ENCODE measurements at places on chromosomes 3 and 15.

DNA sequence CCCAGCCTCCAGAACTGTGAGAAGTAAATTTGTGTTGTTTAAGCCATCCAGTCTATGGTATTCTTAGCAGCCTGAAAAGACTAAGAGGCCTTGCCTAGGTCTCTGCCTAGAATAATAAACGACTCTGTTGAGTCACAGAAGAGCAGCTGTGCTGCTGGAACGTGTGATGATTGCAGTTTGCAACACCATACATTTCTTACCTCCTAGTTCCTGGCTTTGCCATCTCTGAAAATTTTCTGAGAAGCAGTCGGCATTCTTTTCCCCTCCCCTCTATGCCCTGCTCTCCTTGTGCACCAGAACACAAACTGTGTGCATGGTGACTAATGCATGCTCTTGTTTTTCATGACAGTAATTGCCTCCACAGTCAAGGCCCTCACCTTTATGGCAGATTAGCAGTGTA, 301.3 kb downstream of the IL20RB start:
- no peak for DNase-seq

DNA sequence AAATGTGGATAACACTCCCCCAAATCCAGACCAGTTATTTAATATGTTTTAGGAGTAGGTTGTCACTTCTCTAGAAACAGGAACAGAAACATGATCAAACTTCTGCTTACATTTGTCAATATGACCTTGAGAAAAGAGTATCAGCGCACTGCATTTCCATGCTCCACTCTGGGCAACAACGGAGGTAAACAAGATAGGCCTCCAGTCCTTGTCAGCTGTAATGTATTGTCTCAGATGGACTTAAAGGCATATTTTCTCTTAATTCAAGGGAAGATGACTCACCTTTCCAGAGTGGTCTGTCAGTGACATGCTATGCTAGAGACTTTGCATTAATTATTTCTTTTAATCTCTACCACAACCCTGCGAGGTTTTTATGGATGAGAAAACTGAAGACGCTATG, 51.6 kb upstream of the TCF12 start:
- DNase-seq: no peak

DNA sequence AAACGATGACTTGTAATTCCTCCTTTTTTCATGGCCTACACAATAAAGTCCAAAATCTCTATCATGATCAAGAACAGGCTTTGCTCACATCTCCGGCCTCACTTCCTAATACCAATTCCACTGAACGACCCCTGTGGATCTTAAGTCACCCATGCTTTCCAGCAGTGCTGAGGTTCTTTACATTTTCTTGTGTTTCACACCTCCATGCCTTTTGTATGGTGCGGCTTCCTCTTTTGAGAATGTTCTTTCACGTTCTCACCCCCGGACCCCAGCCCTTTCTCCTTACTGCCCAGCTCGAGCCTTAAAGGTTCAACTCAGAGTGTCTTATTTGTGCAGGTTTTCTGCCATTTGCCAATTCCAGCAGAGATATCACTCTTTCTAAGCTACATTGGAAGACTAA, 70.1 kb downstream of the CSNK1G1 start:
- no peak for DNase-seq

- DNase-seq: no peak
These were observed 168.1 kb downstream of the XXYLT1 start for GRCh38 chr3:195102609-195103467.

DNA sequence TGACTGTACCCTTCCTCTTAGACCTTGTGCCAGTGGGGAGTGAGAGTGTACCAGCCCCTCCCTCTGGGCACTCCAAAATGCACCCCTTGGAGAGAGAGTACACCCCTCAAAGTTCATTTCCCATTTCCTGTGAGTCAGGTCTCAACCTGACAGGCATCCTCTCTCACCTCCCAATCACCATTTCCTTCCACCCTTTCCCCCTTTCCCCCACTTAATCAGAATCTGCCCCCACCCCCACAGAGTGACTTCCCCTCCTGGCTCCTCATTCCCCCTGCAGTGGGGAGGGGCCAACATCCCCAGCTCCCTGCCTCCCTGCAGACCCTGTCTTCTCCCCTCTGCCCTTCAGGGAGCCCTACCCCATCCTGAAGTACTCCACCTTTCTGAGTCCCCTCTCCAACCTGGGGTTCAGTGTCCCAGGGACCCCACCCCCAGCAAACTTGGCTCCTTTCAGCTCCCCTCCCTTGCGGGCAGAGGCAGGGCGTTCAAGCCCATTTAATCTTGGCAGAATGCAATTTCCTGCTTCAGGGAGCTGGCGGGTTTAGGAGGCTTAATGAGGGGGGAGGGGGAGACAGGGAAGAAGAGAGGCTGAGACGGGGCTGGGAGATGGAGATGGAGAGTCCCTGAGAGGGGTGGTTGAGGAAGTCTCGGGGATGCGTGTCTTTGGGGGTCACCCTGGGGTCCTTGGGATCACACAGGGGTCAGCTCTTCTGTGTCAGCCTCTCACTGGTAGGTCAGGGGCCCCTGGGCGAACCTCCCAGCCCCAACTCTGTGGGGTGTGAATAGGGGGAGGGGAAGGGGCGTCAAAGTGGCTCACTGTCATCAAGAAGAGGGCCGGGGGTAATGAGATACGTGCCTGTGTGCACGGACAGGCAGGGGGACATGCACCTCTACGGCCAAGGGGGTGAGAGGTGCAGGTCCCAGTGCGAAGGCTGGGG, 16.6 kb upstream of the SEMA3F start:
- no peak for DNase-seq

- no peak for DNase-seq
These were observed 42.1 kb downstream of the ZBTB38 start for GRCh38 chr3:141410408-141410807.

DNA sequence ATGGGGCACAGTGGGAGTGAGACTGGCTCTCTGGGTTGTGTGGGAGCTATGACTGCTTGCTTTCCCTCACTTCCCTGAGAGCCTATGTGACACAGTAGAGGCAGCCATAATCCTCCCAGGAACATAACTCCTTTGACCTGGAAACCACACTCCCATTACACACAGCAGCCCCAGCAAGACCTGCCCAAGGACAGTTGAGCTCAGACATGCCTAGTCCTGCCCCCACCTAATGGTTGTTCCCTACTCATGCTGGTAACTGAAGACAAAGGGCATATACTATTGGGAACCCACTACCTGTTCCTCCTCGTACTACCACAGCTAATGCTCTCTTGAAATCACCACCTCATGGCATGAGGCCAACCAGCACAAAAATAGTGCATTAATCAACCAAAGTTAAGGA, 550.4 kb upstream of the ARPP21 start:
- no peak for DNase-seq

DNA sequence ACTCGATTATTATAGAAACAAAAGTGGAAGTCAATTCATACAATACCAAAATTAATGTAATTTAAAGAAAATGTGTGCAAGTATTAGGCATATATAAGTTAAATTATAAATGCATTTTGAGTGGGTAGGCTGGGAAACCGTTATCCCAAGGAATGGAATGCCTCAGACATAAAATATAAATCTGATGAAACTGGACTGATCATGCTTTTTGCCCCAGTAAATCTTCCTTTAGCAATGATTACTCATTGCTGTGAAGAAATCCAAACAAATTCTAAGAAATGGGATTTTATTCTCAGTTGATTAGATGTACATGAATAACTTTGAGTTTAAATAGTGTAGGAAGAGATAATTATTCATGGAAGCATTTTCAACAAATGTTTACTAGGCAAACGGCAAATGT, 185.5 kb upstream of the KCNMB2 start:
- DNase-seq: no peak

DNA sequence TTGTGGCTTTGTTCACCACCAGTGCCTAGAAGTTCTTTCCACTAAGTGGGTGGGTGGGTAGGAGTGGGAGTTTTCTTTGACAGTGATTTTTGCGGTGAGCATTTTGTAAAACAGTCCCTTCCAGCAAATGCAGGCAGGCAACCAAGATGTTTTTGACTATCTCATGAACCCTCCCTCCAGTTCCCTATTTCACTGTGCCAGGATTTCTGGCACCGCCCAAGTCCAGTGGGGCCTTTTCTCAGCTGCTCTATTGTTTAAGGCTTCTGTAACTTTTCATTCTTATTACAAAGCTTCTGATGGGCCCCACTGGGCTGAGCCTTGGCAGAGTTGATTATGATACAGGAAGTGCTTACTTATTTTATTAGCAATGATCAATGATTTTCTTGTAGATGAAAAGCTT, 236.0 kb downstream of the EDEM1 start:
- no peak for DNase-seq

DNA sequence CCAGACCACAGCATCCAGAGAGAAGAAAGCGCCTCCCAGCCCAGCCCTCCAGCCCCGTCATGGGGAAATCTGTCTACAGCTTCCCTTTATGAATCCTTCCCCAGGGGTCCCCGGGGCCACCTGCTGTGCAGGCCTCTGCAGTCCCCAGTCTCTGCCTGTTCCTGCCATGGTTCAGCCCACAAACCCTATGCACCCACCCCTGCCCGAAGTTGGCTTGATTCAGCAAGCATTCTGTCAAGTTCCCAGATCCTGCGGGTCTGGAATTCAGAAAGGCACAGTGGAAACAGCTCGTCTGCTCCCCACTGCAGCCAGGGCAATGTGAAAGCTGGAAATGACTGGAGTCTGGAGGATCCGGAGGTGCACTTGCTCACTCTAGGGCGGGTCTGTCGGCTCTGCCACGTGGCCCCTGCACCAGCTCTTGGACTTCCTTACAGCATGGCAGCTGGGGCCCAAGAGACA, 2.9 kb upstream of the OCA2 start:
- no peak for DNase-seq

Measured in activated T-helper 9 cell treated with anti-CD3 and anti-CD28 coated beads, Interleukin-2, amount 50 U/mL, for 16 hours (primary cell).